ENCODE measurements at places on chromosomes 2 and 18.

DNA sequence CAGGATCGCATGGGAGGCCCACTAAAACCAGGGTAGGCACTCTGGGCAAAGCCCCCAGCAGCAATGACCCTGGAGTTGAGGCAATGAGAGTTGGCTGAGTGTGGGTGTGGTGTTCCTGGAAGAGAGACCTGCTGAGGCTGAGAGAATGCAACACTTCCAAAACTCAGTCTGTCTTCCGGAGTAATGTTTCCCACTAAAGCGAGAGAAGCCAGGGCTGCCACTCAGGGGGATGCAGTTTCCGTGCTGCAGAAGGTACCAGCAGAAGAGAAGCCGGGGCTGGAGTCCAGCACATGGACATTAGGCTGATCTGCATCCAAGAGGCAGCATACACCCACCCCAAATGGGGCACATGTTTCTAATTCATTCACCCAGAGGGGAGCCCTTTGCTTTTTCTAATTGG, 127.2 kb upstream of the ARHGAP28 start:
- no peak for DNase-seq

- no peak for DNase-seq
These were observed 41.9 kb upstream of the TBC1D8 start for GRCh38 chr2:101193033-101193626.

DNA sequence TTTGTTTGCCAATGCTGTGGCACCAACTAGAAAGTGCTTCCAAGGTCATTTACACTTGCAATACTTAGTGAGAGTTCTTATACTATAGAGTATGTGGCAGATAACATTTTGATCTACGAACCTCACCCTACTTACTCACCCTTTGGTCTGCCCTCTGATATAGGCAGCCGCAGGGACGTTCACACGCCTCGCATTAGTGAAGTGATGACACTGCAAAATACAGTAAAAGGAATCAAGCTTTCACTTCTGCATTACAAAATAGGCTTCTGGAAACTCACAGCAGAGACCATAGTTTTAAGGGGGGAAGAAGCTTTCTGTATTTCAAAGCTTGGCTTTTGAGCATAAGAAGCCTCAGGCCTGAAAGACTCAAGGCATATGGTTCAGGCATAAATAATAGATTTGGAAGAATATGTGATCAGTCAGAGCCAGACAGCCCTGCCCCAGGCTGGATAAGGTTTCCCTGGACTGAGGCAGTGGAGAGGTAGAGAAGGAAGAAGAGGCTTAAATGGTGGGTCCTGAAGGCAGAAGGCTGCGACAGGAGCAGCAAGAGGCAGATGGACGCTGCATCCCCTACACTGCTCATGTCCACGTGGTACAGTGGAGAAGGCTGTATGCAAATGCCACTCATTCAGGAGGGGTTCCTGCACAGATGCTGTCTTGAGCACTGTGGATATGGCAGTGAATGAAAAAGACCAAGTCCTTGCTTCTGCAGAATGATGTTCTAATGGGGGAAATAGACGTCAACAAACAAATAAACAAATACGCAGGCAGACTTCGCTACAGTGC, 63.1 kb downstream of the FECH start:
- DNase-seq: no peak

GRCh38 chr2:220241423-220241822, 614.0 kb downstream of the SLC4A3 start:
- no peak for DNase-seq

DNA sequence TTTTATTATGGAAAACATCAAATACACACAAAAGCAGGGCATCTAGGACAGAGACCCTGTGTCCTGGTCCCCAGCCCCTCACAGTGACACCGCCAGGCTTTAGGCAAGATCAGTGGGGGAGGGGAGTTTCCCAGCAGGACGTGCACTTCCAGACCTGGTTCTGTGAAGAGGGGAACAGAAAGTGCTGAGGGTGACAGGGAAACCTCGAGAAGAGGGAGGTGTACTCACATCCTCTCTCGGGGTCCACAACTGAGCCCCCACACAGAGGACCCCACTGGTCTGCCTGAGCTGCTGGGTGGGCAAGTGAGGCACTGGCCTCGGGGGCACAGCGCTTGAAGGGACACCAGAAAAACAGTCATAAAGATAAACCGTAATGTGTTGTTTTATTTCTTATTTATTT, 4.4 kb upstream of the GPR35 start:
- DNase-seq: no peak

GRCh38 chr2:96241900-96242611, 23.7 kb downstream of the TMEM127 start:
- DNase-seq: peak; percentile 67

DNA sequence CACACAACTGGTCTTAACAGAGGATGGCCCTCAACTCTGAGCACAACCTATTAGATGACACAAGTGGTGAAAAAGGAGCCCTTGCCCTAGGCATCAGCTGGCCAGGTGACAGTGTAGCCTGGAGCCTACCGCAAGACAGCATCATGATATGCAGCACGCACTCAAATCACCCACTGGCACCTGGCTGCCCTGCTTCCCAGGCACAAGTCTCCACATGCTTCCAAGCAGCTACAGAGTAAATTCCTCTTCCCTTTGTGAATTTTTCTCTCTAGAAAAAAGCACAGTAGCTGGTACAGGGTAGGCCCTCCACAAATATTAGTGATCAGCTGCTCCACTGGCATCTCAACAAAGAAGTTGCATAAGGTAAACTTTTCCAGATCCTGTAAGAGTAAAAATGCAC, 6.0 kb downstream of the FBXO15 start:
- no peak for DNase-seq

- no peak for DNase-seq
These were observed 423.7 kb downstream of the LPIN1 start for GRCh38 chr2:12170121-12170520.

GRCh38 chr18:67845035-67845434, 328.5 kb upstream of the DSEL start:
- DNase-seq: no peak

DNA sequence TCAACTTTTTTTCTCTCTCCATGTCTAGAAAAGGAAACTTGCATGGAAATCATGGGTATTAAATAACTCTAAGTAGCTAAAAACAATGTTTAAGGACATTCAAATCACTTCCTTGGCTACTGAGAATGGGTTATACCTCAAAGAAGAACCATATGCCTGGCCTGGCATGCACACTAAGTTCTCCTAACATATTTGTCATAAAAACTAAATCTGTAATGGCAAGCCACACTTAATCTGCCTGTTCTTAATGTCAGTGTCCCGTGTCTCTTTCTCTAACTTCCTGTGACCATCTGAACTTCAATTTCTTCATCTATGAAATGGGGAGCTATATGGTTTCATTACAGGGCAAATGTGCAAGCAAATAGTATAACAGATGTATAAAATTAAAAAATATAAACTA, 11.1 kb downstream of the PDE1A start:
- no peak for DNase-seq
